ENCODE measurements at places on chromosomes 5 and 9. TPM values are rescaled to one million over a fixed set of nuclear protein-coding genes. Genes with fewer than 3 reads are reported as not detected.

Gene GFPT2
- 0.36 TPM for total RNA-seq

Gene OR1L4
- total RNA-seq = not detected

Gene PCDHB2
- total RNA-seq = not detected

Gene NFIB
- total RNA-seq = not detected
